M059J (cell line): ENCODE measurements at places on chromosomes 6 and 20.

DNA sequence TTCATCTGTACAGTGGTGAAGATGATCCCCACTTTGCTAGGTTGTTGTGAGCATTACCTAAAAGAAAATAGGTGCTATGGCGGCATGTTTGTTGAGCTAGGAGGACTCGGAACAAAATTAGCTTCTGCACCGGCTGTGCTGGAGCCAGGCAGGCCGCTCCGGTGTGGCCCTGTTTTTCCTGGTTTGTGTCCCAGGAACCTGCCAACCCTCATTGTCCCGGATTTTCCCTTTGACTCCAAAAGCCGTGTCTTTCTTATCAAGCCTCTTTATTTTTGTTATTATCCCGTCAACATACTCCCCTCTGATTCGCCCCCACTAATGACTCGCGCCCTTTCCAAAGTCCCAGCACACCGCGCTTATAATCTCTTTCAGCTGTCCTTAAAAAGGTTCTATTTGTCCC lies 117.0 kb downstream of the MYLK4 start:
- DNase-seq, result no peak

GRCh38 chr6:30202366-30202765 lies 10.8 kb downstream of the TRIM26 start:
- no peak for DNase-seq

GRCh38 chr6:101380897-101381630 lies 12.4 kb upstream of the GRIK2 start:
- DNase-seq, result no peak

GRCh38 chr20:38776363-38776762 lies 28.1 kb downstream of the ACTR5 start:
- no peak for DNase-seq

DNA sequence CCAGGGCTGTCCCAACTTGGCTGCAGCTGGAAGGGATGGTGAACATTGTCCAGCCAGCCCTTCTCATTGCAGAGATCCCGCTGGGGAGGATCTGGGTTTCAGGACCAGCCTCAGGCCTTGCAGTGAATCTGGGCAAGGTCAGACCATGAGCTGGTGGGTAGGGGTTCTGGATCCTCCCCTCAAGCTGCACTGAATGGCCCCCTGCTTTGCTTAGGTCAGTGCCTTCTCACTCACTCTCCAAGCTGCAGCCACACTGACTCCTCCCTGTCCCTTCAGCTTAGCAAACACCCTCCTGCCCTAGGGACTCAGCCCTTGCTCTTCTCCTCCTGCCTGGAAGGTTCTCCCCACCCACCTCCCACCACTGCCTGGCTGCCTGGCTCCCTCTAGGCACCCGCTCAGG lies 95.3 kb upstream of the KCNG1 start:
- DNase-seq, result no peak

- no peak for DNase-seq
These were observed 50.5 kb downstream of the ZNF831 start for GRCh38 chr20:59214073-59214472.

DNA sequence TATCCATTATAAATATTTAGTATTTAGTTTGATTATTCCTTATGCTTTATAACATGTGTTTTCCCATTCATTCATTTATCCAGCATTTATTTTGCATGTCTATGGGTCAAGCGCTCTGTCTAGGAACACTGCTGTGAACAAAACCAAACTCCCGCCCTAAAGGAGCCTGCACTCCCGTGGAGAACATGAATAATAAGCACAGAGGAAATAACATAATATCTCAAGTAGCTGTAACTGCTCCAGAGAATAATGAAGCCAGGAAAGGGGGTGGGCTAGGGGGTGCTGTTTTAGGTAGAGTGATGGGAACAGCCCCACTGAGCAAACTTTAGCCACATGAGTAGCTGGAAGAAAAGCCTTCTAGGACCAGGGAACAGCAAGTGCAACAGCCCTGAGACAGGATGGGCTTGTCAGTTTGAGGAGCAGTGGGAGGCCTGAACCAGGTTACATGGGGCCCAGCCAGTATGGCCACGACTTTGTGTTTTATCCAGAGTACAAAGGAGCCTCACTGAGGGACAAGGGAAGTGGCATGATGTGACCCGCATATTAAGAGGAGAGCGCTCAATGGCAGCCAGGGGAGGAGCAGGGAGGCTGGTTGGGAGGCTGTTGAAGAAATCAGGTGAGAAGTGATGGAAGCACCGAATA lies 24.4 kb upstream of the PRND start:
- DNase-seq, result no peak
